ENCODE measurements at places on chromosomes 12 and 14. TPM values are rescaled to one million over a fixed set of nuclear protein-coding genes. Genes with fewer than 3 reads are reported as not detected.
A peak's percentile ranks its signal among the peaks of the same experiment; 100 is the strongest.

GRCh38 chr12:128938886-128939285 lies 85.6 kb downstream of the GLT1D1 start:
- no peak overlapping the region for H3K27ac ChIP-seq
- no peaks in the 10 kb centered on the region for H3K36me3 ChIP-seq
- no peak for DNase-seq
- H3K27me3 ChIP-seq: no peaks in the 10 kb centered on the region
- no peaks in the 10 kb centered on the region for H3K4me1 ChIP-seq

DNA sequence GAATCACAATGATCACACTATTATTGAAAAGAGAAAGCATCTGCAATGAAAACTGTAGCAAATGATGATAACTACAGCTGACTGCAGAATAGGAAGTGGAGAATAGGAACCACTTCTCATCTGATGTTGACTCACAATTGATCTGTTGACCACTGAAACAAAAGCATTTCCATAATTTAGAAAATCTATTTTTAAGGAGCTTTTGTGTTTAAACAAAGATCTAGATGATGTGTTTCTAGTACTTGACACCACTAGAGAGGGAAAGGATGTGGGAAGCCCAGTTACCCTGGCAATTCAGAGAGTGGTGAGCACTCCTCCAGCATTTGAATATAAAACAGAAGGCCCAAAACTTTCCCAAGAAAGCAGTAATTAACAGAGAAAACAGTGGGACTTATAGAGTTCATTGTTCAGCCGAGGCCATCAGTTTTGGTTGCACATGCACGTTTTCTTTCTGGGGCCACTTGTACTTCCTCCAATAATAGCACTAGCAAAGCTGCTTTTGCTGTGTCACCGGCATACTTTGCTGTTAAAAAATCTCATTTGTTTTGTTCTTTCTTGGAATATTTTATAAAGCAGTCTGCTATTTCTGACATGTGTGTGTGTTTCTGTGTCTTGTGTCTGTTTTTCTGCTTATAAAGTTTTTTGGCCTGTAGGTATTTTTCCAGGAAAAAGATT lies 76.1 kb upstream of the HECTD1 start:
- H3K4me3 ChIP-seq: no peak overlapping the region
- DNase-seq: no peak
- H3K27ac ChIP-seq: no peak overlapping the region
- H3K4me1 ChIP-seq: no peaks in the 10 kb centered on the region
- H3K27me3 ChIP-seq: no peaks in the 10 kb centered on the region

DNA sequence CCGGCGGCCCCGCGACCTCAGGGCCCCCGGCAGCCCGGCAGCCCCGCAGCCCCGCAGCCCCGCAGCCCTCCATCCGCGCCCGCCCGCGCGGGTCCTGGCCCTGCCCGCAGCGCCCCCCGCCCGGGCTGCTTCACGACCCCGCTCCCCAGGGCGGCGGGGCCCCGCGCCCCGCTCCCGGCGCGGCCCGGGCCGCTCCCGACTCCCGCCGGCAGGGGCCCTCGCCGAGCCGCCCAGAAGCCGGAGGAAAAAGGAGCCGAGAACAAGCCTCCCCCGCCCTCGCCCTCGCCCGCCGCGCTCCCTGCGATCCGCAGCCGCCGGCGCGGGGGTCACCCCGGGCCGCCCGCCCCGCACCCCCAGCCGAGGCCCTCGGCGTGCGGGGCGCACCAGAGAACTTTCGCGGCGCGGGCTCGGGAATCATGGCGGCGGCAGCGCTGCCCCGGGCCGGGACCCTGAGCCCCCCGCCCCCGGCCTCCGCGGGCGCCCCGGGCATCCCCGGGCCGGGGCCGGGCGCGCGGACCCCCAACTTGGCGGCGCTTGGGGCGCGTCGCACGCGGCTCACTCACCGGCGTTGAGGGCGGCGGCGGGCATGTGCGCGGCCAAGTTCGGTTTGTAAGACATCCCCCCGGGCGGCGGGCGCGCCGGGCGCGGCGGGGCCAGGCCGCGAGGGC lies 521 bp downstream of the CDK2AP1 start:
- H3K4me3 ChIP-seq: peak overlapping the region; percentile 88
- peak overlapping the region; percentile 82 for H3K27ac ChIP-seq
- H3K36me3 ChIP-seq: no peaks in the 10 kb centered on the region
- peak; percentile 91 for DNase-seq

The C1S gene
- total RNA-seq: 0.56 TPM

- H3K27ac ChIP-seq: no peak overlapping the region
- DNase-seq: peak; percentile 56
- no peaks in the 10 kb centered on the region for H3K36me3 ChIP-seq
- peaks cover 7% of the 10 kb centered on the region for H3K4me1 ChIP-seq
- no peak overlapping the region for H3K4me3 ChIP-seq
- H3K27me3 ChIP-seq: no peaks in the 10 kb centered on the region
These were observed 38.6 kb downstream of the PTPRB start for GRCh38 chr12:70598467-70599193.

DNA sequence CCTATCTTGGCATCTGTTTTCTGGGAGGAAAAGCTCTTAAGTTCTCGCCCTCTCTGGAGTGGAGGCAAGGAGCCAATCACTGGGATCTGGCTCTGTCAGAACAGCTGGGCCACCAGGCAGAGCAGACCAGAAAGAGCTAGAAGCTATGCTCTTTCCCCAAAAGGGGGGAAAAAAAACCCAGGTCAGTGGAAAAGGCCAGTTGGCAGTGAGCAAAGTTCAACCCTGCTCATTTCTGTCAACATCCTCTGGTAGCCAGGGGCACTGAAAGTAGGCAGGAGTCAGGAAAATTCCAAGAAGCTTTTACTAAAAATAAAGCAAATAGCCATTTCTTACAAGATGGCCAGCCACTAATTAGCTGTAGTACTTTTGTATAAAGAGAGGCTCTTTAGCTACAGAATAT lies 36.6 kb upstream of the PAX9 start:
- H3K36me3 ChIP-seq: no peaks in the 10 kb centered on the region
- no peak overlapping the region for H3K27ac ChIP-seq
- no peak overlapping the region for H3K4me3 ChIP-seq
- no peaks in the 10 kb centered on the region for H3K4me1 ChIP-seq

Measured in neural progenitor cell (in vitro differentiated cells).